Osteocyte (in vitro differentiated cells): ENCODE measurements at places on chromosomes 3 and 15.

- no peak for DNase-seq
Observed at GRCh38 chr15:100703671-100704070, 101.3 kb downstream of the ASB7 start.

DNA sequence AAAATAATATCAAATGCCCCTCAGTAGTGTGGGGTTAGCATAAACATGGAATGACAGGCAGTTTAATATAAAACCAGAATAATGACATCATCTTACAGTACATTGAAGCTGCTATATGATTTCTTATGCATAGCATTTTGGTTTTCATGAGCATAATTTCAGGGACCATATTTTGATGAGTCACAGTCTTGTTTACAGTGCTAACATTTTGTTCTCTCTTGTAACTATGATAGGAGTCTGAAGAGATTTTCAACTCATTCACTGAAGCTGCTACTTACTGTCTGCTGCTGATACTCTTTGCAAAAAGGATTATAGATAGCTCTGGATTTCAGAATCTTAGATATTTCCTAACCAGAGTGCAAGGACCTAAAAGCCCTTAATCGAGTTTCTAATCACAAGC lies 92.6 kb upstream of the CCDC54 start:
- DNase-seq, result no peak

- DNase-seq, result no peak
Observed at GRCh38 chr15:41561777-41562145, 2.7 kb downstream of the TYRO3 start.

DNA sequence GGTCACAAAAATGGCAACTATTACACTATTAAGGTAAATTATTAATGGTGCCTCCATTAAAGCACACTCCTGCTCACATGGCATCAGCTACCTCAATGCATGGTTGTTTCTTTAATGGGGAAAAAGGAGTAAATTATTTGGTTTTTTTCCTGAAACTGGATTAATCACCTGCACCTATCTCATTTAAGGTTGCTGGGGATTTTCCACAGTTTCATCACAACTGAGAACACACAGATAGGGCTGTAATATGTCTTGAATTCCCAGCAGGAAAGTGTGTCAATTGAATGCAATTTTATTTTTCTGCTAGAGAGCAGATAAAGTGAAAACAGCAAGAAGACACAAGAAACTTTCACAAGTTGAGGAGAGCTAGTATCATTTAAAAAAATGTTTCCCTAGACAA lies 36.4 kb downstream of the RFTN1 start:
- no peak for DNase-seq

GRCh38 chr3:129365296-129366136 lies 62.9 kb downstream of the EFCAB12 start:
- DNase-seq, result no peak

DNA sequence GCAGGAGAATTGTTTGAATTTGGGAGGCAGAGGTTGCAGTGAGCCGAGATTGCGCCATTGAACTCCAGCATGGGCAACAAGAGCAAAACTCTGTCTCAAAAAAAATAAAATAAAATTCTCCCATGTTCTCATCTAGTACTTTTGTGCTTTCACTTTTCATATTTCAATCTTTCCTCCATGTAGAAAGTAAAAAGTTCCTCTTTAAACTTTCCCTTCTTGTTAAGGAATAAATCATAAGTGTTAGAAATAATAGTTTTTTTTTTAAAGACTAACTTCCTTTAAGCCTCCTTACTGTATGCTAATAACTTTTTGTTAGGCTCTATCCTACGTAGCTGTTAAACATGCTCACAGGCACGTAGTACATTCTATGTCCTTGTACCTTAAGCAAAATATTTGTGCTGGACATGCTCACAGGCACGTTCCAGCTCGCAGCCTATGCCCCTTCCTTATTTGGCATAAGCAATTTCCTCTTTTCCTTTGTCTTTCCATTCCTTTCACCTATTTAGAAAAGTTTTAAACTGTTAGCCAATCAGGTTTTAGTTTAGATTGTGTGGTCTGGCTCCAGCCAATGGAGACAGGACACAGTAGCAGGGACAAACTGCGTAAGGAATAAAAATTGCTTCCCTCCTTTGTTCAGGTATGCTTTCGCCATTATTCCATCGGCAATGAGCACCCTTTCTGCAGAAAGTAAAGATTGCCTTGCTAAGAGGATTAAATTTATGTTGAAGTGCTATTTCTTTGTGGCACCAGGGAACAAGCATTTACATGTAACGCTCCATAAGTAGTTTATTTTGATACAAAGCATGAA lies 38.9 kb upstream of the PIK3CB start:
- DNase-seq, result no peak

DNA sequence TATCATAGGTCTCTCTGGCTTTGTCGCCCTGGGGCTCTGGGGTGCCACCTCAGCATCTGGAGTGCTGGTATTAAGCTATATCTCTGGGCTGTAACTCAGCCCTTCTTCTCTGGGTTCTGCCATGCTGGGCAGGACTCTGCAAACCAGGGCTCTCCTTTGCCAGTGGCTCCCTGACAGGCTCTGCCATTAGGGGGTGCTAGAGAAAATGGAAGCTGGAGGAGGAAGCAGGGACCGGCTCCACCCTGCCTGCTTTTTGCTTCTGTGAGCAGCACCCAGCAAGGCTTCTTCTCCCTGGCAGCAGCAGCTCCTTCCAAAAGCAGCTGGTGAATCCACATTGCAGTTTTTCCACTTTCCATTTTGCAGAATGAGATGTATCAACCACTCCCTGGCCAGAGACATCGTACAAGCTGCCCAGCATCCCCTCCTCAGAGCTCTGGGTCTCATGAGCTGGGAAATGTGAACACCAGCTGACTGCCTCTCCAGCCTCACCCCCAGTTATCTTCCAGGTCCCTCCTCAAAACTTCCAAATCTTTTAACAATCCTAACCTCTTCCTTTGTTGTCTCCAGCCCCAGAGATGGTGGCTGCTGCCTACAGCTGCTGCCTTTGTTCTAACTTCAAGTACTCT lies 165.0 kb downstream of the ABHD5 start:
- DNase-seq, result peak; percentile 87

DNA sequence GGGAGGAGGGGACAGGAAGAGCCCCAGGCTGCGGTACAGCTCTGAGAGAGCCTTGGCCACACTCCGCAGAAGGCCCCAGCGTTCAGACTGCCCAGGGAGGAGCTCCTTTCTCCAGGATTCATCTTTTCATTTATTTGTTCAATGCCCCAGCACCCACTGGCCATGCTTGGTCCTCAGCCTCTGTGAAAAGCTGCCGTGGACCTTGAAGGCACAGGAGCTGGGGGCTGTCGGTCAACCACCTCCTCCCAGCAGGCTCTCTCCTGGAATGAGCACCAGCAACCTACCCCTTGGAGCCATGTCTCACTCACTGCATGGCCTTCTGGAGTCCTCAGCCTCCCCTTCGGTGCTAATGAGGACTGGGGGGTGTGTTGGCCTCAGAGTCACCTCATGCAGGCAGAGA lies 21.6 kb upstream of the PRR23E start:
- DNase-seq, result peak; percentile 59

GRCh38 chr3:16463119-16463518 lies 50.4 kb downstream of the RFTN1 start:
- DNase-seq, result no peak
